ENCODE measurements at places on chromosomes 5 and 9.

DNA sequence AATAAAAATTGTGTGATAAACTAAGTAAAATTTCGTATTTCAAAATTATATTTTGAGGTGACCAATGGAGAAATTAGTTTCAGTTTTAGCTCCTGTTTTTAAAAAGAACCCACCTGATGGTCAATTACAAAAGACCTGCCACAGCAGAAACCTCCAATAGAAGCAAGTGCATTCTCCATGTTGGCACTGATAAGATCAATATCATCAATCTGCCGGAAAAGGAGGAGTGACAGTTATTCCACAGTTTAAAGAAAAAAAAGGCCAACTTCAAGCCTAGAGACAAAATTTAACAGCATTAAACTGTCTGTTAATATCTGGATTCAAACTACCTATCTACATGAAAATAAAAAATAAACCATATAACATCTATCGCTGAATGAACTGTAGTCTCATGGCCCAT is 67.7 kb downstream of the SPTLC1 start:
- DNase-seq, result no peak

GRCh38 chr9:71271602-71272001 is 150.2 kb upstream of the TRPM3 start:
- DNase-seq, result no peak

GRCh38 chr5:157778121-157778805 is 34.8 kb downstream of the LSM11 start:
- DNase-seq, result no peak

DNA sequence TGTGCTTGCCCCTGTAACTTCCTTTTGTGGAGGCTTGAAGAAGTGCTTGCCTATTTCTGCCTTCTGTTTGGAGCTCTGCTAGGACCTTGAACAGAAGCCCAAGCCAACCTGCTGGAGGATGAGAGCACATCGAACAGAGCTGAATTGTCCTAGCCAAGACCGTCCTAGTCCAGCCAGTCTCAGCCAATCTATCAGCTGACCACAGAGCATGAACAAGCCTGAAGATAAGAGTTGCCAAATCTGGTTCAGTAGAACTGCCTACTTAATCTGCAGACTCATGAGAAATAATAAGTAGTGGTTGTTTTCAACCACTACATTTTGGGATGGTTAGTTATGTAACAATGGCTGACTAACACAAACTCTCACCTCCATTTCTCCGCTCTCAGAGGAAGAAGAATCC is 4.4 kb upstream of the SNX2 start:
- no peak for DNase-seq

DNA sequence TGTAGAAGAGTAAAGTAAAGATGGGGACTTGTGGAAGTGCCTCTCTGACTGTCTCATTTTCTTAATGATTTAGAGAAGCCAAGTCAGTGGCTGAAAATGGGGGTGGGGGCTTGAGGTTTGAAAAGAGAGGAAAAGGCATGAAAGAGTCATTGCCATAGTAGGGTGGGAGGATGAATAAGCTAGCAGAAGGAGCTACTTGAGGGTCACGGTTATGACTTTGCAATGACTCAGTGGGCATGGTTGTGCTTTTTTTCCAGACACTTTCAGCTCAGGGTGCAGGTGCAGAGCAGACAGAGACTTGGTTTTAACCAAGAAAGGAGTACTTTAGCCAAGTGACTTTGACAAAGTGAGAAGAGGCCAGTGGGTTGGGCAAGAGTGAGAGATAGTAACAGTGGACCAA is 117.8 kb downstream of the PTTG1 start:
- DNase-seq, result peak; percentile 0

DNA sequence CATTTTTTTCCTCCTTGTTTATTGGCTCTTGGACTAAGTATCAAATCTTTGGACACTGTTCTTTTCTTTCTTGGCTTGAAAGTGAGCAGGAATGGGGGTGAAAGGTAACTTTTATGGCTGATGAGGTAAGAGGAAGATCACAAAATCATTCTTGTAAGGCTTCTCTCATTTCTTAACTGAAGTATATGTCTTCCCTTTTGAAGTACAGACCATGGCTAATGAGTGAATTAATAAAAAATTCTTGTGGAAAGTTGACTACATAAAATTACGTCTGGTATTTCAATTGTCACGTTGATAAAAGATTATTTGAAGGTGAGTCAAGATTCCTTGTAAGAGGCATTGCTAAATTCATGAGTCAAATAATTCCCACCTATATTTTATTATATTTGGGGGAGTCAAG is 25.1 kb downstream of the VCAN start:
- DNase-seq, result no peak
